ENCODE measurements at places on chromosomes 4 and X. TPM values are rescaled to one million over a fixed set of nuclear protein-coding genes. Genes with fewer than 3 reads are reported as not detected.

Gene CACNA1F
- total RNA-seq: not detected

Gene MORC4
- 6.4 TPM for total RNA-seq

Gene KLHL4
- 0.23 TPM for total RNA-seq

Gene ATP2B3
- 0.15 TPM for total RNA-seq

Gene NPY1R
- 2.5 TPM for total RNA-seq

Gene MAGEA4
- total RNA-seq: not detected
